Naive thymus-derived CD8-positive, alpha-beta T cell (primary cell): ENCODE measurements at places on chromosomes 11 and 22. TPM values are rescaled to one million over a fixed set of nuclear protein-coding genes. Genes with fewer than 3 reads are reported as not detected.

DNA sequence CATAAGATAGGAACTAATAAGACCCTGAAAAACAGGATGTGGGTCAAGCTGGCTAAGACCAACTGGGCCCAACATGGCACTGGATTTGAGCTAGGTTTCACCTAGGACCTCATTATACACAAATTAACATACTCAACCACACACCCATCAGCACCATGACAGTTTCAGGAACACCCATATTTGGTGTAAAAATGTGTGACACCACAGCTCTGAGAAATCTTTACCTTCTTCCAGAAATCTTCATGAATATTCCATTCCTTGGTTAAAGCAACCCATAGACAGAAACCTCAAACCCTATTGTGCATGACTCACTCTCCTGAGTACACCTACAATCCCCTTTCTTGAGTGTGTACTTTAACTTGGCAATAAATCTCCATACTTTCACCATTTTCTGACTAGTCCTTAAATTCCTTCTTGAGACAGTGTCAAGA lies 378.8 kb downstream of the DYNC2H1 start:
- no peaks in the 10 kb centered on the region for H3K4me1 ChIP-seq
- DNase-seq, result no peak
- no peak overlapping the region for H3K27ac ChIP-seq
- no peak overlapping the region for H3K4me3 ChIP-seq
- no peaks in the 10 kb centered on the region for H3K27me3 ChIP-seq

The MTFP1 gene
- polyA plus RNA-seq, result 42.3 TPM

The NXPE2 gene
- not detected for polyA plus RNA-seq

The RIMBP3C gene
- polyA plus RNA-seq, result 0.39 TPM
